Fibroblast of lung (primary cell): ENCODE measurements at places on chromosomes 2 and 18. TPM values are rescaled to one million over a fixed set of nuclear protein-coding genes. Genes with fewer than 3 reads are reported as not detected.

DNA sequence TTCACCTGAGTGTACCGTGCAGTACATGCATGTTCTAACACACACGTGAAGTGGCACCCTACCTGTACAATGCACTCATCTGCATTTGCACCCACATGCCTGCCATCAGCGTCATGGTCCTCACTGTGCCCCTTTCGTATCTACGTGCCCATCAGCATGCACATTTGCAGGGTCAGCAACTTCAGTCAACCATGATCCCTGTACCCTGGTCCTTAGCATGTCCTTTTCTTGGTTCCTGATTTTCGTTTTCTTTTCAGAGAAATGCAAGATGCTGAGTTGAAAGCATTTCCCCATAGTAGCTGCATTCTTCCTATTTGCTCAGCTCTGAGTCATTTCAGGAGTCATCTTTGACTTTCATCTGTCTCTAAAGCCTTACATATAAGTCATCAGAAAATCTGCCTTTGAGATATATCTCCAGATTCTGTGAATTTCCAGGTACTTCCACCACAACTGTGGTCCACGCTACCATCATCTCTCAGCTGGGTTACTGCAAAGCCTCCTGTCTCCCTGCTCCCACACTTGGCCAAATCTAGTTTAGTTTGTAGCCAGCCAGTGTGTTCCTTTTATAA is 14.7 kb upstream of the PUM2 start:
- DNase-seq = peak; percentile 68

DNA sequence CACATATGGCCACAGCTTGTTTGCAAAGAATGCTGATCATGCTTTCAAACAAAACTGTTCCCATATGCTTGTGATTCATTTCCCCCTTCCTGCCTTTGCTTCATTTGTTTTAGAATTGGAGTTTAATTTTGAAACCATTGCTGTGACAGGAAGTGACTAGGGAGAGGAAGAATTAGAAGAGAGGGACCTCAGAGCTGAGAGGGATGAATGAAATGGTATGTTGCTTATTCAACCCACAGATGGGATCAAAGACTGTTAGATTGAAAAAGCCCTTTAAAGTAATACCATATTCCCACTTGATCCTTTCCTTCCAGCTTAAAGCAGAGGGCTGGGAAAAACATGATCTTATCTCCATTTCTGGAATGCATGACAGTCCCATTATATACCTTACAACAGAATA is 106.2 kb upstream of the RNF152 start:
- peak; percentile 72 for DNase-seq

TMEM200C gene
- polyA plus RNA-seq = 0.02 and 0.10 TPM in 2 replicates

DNA sequence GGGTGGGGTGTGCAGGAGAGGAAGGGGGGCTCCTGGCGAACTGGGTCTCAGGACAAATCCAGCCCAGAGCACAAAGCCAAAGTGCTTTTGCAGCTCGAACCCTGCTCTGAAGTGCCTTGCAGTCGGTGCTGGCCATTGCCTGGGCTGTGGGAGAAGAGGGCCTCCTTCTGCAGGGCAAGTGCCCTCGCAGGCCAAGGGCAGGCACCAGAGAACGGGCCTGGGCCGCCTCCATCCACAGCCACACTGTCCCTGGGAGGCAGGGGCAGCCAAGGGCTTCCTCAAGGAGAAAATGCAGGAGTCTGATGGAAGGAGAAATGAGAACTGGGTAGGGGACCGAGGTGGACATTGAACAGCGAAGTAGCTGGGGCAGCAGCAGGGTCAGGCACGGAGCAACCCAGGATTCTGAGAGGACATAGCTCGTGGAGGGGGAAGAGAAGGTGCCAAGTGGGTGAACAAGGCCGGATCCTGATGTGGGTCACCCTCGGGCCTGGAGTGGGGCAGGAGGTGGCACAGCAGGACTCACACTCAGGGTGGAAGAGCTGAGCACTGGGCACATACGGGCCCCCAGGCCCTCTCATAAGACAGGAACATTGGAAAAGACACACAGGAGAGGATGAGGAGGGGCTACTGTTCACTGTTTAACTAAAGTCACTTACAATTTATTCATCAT is 312.8 kb upstream of the SALL3 start:
- no peak for DNase-seq

DNA sequence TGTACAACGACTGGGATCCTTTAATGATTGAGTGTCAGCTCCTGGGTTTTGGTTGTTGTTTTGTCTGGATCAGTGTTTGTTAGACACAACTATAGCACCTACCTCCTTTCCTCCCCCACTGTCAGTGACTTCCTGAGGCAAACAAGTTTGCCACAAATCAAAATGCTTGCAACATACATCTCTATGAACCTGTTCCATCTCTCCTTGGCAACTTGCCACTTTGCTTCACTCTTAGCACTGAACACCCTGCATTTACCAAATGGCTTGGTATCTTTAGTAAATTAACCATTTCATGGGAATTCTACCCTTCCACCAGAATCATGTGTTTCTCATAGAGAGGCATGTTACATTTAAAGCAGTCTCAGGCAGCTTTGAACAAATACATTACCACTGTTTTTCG is 301.1 kb upstream of the TANK start:
- no peak for DNase-seq

ASB18 gene
- polyA plus RNA-seq = not detected in 2 replicates

GRCh38 chr2:126797622-126798275 is 100.9 kb upstream of the TEX51 start:
- no peak for DNase-seq

LINC00305 gene
- not detected in 2 replicates for polyA plus RNA-seq

STON1 gene
- polyA plus RNA-seq = 5.5 and 11.3 TPM in 2 replicates

DNA sequence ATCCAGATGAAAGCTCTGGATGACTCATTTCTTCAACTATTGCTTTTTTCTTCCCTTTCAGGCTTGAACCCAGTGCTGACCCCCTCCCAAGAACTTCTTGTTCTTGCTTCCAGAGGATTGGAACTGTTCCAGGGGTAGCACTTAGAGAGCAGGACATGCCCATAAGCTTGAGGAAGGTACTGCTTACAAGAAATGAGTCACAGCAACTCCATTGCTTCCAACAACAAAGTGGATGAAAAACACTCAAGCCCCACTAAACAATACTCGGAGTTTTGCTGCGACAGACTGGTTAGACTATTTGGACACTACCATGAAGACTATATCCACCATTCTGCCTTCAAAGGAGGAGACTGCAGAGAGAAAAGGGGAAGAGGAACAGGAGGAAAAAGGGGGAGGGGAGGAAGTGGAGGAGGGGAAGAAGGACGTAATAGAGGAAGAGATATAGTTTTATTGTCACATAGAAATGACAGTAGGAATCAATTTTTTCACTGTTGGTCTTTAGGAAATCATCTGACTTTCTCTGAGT is 1.6 kb upstream of the EPC2 start:
- peak; percentile 65 for DNase-seq

RBM44 gene
- 0.11 and 0.34 TPM in 2 replicates for polyA plus RNA-seq

DNA sequence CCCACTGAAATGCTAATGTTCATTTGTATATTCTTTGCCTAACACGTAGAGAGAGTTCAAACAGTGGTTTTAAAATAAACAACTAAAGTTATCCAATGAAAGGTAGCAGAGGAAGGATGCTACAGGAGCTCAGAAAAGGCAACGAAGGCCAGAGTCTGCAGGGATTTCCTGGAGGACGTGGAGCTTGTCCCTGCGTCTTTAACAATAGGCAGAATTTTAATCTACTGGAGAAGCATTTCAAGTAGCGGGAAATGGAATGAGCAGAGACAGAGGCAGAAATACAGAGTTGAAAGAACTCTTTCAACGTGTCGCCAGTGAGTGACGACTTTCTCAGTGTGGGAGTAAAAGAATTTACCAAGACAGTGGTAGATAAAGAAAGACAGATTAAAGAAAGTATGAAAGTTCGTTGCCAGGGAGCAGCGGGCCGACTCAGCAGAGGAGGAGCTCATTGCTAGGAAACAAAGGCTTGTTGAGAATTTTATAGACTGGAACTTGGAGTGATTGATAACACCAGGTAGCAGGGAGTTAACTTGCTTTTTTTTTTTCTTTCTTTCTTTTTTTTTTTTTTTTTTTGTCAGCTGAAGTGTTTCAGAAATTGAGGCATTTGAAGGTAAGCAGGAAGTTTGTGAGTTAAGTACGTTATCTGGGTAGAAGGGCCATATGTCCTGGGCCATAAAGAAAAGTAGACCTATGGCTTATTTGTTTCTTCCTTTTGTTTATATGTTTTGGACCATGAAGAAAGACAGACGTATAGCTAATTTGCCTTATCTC is 625 bp upstream of the NBAS start:
- peak; percentile 54 for DNase-seq

DNA sequence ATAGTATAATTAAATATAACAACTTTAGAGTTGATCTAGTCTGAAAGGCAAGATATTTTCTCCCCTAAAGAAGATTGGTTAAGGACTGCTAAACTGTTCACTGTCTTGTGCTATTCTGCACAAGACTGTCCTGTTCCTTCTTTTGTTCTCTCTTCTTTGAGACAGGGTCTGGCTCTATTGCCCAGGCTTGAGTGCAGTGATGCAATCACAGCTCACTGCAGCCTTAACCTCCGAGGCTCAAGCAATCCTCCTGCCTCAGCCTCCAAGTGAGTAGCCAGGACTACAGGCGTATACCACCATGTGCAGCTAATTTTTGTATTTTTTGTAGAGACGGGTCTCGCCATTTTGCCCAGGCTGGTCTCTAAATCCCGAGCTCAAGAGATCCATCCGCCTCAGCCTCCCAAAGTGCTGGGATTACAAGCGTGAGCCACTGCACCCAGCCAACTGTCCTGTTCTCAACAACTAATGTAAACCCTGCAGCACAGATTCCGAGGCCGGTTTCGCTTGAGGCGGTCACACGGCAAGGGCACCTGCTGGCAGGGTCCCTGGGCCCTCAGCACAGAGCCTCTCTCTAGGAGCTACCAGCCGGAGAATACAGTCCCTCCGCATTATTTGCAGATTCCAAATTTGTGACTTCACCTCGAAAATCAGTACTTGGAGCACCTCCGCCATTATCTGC is 16.4 kb downstream of the PXDN start:
- no peak for DNase-seq

GRCh38 chr2:60678551-60678950 is 77.5 kb upstream of the PAPOLG start:
- DNase-seq = no peak

DNA sequence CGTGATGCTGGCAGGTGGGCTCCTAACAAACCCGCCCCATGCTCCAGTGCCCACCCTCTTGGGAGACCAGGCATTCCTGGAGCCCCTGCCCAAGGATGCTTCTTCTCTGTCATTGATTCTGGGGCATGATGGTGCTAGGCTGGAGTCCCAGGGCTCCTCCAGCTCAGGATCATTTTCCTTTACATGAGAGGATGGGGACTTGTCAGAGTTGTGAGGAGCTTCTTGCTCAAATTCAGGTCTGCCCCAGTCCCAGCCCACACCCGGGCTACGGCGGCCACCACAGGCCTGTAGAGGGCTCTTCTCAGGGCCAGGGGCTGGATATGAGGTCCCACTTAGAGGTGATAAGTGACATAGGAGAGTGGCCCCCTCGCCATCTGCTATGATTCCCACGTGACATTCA is 141.1 kb upstream of the COPS8 start:
- no peak for DNase-seq

DNA sequence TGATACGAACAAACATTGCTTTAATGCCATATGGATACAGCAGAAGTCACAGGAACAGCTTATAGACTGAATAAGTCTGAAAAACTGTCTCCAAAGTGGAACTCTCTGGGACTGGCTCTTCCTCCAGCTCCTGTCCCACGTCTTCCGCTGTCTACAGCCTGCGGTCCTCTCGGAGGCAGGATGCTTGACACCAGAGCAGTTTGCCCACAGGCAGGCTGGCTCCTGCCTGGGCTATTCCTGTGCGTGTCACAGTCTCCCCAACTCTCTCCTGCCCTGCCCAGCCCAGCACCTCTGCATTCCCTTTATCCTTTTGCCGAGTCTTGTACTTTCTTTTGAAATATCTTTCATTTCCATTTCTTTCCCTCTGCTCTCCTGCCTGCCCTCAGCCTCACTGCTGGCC is 234.1 kb downstream of the FHOD3 start:
- no peak for DNase-seq

DNA sequence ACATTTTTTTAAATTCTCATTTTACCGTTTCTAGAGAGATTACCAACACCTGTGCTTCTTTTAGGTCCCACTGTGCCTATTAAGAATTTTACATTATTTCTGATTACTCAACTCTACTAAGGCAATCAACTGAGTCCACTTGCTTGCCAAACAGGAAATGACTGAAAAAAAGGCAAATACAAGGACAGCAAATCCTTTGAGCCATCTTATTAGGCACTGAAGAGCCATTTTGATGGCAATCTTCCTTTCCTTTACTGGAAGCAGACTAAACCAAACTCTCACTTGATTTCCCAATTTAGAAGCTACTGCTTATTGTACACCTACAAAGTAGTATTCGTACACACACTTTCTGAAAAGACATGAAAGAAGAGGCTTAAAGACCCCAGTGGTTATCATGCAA is 121.4 kb upstream of the COL3A1 start:
- DNase-seq = peak; percentile 20

GRCh38 chr18:7301094-7301493 is 70.2 kb downstream of the LRRC30 start:
- DNase-seq = no peak

LRP1B gene
- polyA plus RNA-seq = 0.01 TPM in 1 of 2 replicates, not detected in the other

TEX44 gene
- not detected in 2 replicates for polyA plus RNA-seq

MOGAT1 gene
- not detected in 2 replicates for polyA plus RNA-seq

MEP1B gene
- polyA plus RNA-seq = not detected in 2 replicates

EHD3 gene
- 37.1 and 37.5 TPM in 2 replicates for polyA plus RNA-seq

ALPP gene
- not detected in 2 replicates for polyA plus RNA-seq
